ENCODE measurements at places on chromosomes 12 and 14.

GRCh38 chr14:100573002-100573756 is 14.0 kb downstream of the BEGAIN start:
- no peak for DNase-seq

- no peak for DNase-seq
These were observed 1.3 kb downstream of the FAM222A start for GRCh38 chr12:109714913-109715244.

DNA sequence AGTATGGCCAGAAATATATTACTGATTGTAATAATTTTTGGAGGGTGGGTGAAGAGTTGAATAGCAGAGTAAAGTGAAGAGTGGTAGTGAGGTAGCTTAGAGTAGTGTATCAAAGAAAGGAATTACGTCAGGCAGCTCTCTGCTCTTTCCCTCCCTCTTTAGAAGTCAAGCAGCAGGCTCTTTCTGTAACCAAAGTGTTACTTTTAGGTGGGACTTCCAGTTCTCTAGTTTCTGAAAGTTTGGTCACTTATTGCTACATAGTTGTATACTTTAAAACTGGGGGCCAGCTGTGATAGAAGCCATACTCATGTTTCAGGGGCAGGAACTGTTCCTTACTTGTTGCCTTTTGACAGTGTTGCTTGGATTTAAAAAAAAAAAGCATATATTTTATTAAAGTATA is 30.6 kb downstream of the ATF7IP start:
- DNase-seq = no peak

GRCh38 chr12:5036031-5036430 is 7.6 kb upstream of the KCNA5 start:
- DNase-seq = no peak

GRCh38 chr12:2451025-2451424 is 343.7 kb upstream of the FKBP4 start:
- no peak for DNase-seq

GRCh38 chr14:33589334-33589733 is 361.5 kb downstream of the EGLN3 start:
- no peak for DNase-seq

DNA sequence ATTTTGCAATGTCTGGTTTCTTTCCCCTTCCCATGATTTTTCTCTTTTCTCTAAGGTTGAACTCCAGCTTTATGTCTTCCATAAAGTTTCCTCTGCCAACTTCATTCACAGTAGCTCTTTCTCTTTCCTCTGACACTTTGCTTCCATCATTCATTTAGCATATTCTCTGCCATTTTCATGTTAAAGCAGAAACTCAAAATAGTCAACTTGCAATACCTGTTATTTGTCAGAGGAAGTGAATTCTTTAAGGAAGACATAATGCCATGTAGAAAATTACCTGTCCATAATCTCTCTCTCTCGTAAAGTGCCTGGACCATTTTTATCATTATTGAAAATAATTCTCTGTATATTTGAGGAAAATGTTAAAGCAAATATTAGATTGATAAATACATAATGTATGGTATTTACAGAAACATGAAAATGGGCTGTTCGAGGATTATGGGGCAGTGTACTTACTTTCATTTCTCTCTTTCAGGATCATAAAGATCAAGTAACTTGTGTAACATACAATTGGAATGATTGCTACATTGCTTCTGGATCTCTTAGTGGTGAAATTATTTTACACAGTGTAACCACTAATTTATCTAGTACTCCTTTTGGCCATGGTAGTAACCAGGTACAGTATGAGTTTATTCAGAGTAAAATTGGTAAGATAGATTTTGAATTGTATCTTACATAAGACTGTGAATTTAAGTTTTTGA is 12.6 kb downstream of the NEDD1 start:
- DNase-seq = no peak

DNA sequence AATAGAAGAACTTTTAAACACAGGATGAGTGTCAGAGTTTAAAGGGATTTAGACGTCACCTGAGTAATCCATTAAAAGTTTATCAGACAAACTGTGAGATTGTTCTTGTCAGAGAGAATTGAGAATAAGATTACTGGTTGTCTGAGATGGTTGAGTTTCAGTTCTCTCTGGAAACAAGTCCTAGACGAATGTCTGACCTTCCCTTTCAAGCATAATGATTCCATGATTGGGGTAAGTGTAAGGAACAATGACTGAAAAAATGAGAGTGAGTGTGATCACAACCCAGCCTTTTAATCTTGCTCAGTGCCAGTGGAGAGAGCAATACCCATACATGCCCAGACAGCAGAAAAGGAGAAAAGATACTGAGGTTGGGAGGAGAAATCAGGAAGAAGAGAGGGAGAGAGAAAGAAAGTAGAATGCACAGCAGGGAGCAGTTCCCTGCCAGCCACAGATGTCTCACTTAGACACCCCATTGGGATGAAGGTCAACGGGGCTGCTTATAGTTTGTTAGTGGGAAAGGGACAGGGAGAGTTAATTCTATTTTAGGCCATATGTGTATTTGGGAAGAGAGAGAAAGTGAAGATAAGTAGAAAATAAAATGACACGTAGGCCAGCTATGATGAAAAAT is 4.3 kb downstream of the GRIP1 start:
- DNase-seq = no peak

GRCh38 chr14:26323869-26324268 is 274.0 kb downstream of the NOVA1 start:
- DNase-seq = no peak

DNA sequence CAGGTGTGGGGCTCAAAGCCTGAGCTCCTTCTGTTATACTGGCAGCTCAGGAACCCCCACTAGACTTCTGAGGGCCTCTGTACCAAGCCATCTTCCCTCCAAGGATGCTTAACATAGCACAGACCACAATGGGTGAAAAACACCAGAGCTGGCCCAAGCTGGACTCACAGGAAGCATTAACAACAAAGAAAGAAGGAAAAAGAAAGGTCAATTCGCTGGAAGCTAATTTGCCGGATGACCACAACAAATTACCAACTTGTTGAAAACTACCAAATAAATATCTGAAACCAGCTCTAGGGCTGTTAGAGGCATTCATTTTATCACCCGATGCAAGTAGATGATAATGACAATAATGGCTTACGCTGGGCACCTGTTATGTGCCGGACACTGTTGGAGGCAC is 48.7 kb downstream of the RBM19 start:
- no peak for DNase-seq

- no peak for DNase-seq
These were observed 280.5 kb downstream of the VRK1 start for GRCh38 chr14:97077687-97078086.

GRCh38 chr12:43008953-43009845 is 419.7 kb upstream of the PRICKLE1 start:
- DNase-seq = no peak

- DNase-seq = no peak
These were observed 403.3 kb downstream of the ADAMTS20 start for GRCh38 chr12:43148691-43149090.

DNA sequence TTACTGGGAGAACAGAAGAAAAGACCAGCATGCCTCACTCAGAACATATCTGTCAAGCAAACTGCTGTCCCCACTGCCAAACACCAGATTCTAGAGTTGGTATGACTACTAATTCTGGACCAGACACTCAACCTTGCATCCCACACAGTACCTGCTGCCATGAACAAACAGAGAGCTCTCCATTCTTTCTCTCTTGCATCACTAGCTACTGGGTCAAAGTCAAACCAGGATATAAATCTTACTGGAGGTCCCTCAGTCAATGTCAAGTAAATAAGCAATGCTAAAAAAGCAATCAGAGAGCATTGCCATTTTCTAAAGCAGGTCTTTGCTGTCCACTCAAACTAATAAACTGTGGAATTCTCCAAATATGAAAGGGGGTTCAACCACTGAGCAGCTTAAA is 452.4 kb upstream of the SEL1L start:
- DNase-seq = no peak

DNA sequence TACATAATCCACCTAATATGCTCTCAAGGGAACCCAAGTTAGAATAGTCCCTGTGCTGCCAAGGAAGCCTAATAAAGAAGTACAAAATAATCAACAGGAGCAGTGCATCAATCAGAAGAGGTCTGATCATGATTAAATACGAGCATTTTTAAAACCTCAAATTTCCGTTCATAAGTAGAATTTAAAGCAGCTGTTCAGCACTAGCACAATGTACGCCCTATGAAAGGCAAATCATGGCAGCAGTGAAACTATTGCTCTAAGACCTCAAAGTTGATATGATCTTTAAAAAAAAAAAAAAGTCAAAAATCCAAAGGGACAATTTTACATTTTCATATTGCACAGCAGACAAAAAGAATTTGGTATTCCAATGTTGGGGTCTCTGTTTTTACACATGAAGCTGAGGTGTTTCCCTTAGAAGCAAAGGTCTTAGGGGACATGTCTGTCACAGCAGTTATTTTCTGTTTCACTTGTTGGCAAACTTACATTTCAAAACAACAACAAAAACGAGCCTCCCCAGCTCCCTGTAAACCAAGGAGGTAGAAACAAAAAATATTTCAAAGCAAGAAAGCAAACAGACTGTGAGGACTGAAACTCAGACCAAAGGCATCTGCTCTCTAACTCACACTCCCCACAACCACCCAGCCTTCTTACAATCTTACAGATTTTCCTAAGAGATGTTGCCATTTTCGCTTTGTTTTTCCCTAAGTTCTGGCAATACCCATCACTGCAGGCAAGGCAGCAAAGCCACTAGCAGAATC is 28.2 kb downstream of the SOX5 start:
- no peak for DNase-seq

GRCh38 chr12:1972856-1973317 is 31.4 kb downstream of the DCP1B start:
- DNase-seq = no peak

- no peak for DNase-seq
These were observed 89.7 kb downstream of the LGMN start for GRCh38 chr14:92658684-92659083.

DNA sequence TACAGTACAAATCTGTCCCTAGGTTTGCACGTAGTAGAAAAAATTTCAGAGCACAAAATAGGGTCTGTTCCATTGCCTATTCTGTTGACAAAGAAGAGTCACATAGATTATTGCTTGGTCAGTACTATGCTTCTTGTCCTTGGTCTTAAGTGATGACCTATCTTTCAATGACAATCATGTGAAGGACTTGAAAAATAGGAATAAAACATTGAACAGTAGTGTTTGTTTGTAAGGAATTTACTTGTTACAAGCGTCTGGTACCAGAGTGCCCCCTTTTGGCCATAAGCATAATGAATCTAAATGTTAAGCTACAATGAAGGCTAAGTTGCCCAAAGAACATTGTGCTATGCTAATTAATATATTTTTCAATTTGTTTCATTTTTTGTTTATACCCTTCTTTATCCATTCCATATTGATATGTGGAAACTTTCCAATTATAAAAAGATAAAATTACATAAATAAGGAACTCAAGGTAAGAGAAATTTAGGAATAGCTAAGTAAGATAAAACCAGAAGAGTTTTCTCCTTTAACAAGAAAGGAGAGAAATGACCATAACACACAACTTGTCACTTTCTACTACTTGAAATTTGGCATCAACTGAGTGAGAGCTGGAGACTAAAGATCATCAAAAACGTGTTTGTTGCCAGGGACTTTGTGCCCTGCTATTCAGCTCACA is 204.7 kb downstream of the EPS8 start:
- DNase-seq = no peak

- no peak for DNase-seq
These were observed 25.4 kb upstream of the DLK1 start for GRCh38 chr14:100701314-100701713.

DNA sequence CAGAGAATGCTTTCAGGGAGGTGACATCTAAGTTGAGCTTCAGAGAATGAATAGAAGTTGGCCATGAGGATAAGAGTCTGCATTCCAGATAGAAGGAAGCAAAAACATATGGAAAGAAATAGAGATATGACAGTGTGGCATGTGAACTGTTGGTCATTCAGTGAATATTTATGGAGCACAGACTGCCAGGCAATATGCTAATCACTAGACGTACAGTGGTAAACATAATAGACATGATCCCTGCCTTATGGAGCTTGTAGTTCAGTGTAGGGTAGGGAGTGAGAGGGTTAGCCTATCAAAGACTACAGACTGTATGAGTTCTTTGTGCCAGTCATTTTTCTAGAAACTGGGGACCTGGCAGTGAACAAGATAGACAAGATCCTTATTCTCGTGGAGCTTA is 53.9 kb downstream of the VEZT start:
- no peak for DNase-seq

DNA sequence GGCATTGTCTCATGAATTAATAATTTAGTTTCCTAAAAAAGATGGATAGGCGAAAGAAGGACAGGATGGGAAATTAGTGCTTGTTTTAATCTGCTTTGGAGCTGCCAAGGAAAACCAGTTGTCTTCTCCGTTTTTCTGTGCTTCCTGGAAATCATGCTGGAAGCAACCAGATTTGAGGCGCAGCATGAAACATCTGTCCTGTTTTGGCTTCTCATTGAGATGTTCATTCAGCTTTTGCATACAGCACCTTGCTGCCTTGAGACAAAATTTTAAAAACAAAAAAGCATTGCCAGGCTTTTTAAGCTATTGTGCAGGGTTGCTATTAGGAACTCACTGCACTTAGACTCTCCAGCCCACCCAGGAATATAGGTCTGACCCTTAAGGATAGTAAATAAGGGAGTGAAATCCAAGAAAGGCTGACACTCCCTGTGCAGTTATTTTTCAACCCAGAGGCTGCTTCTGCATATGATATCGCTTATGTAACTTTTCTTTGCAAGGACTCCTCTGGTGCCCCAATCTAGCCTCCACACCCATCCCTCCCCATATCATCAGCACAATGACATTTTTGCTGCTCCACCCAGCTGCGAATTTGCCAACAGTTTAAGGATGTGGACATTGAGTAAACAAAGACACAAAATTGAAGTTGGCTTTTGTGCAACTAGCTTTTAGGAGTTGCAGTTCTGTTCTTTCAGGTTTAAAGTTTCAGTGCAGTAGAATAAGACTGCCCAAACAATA is 46.9 kb upstream of the MDM1 start:
- DNase-seq = no peak

DNA sequence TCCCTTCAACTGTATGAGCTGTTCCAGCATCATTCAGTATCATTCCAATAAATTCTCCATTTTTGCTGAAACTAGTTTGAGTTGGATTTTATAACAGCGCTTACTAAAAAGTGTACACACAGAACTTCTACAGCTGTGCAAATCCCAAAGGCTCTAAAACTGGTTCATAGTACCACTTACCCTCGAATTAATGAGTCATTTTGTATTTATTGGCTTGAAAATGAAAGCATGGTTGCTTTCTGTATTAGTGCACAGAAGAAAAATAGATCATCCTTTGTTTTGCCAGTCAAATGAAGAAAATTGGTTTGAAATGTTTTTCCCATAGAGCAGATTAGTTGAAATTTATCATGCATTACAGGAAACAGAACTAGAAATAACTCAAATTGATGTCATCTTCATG is 268.3 kb upstream of the CPNE8 start:
- no peak for DNase-seq

DNA sequence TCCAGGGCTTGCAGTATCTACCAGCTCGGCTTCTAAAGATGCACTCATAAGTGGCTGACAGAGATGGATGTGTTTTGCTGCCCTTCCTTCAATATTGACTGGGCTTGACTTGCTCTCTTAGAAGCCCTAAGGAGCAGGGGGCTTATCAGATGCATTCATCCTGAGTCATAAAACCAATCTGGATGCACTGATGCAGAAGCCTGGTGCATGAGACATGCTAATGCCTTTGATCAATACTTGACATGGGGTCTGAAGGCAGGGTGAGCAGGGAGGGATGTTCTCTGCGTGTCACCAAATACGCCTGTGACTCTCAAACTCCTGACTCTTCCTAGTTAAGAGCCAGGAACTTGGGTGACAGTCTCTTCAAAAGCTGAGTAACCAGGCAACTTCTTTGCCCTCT is 77.8 kb upstream of the HSPB8 start:
- DNase-seq = no peak
